ENCODE measurements at places on chromosomes 6 and 20. TPM values are rescaled to one million over a fixed set of nuclear protein-coding genes. Genes with fewer than 3 reads are reported as not detected.

EDN1 gene
- total RNA-seq = 9.0 TPM

FAM209B gene
- not detected for total RNA-seq

DNA sequence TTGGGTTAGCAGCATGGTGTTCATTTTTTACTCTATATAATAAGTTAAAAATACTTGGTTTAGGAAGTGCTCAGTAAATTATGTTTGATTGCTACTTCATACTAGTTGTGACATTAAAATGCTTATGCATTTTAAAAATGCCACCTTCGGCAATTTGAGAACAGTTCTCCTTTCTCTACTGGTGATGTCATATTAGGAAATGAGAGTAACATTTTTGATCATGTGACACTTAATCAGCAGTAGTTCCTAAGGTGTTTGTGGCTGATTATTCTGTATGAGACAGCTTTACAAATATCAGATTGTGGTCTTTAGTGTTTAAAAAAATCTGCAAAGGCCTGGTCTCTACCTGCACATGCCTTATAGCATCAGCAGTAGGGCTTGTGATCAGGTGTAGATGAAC is 4.4 kb downstream of the GZF1 start:
- DNase-seq = no peak

DNA sequence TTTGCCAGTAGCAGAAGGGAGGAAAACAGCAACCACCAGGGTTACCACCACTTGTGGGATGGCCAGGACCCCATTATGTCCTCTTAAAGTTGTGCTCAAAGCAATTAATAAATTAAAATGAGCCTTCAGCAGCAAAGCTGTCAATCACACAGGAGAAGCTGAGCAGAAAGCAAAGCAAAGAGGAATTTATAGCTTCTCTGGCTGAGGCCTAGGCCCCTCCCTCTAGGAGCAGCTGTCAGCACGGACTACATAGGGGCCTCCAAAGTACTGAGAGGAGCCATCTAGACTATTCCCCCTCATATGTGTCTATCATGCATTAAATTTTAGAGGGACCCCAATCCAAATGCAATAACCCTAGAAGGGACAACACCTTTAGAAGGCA is 6.4 kb downstream of the CCND3 start:
- no peak for DNase-seq

DNA sequence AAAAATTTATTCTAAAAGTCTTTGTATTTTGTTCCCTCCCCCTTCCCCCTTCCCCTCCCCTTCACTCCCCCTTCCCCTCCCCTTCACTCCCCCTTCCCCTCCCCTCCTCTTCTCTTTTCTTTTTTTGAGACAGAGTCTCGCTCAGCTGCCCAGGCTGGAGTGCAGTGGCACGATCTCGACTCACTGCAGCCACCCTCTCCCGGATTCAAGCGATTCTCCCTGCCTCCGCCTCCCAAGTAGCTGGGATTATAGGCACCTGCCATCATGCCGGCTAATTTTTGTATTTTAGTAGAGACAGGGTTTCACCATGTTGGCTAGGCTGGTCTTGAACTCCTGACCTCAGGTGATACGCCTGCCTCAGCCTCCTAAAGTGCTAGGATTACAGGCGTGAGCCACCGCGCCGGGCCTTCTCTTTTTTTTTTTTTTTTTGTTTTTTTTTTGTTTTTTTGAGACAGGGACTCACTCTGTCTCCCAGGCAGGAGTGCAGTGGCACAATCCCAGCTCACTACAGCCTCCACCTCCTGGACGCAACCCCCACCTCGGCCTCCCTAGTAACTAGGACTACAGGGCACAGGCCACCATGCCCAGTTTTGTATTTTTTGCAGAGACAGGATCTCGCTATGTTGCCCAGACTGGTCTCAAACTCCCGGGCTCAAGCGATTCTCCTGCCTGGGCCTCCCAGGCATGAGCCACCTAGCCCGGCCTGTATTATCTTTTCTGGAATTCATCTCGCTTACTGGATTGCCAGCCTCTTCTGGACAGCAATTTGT is 1.1 kb upstream of the AFG1L start:
- DNase-seq = no peak

GRCh38 chr6:20134613-20135012 is 77.7 kb downstream of the MBOAT1 start:
- DNase-seq = no peak

DNA sequence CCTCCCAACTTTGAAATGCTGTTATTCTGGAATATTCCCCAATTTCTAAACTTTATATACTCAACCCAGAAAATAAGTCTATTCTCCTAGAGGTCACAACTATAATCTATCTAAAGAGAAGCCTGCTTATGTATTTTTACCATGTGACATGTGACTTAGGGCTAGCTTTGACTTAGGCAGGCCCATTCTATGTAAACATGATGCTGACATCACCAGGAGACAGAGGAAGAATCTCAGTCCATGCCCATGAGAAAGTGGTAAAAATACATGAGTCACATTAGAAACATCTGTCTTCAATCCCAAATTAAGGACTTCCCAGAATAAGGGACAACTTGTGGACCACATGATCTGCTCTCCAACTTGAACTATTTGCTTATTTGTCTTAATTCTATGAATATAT is 113.6 kb upstream of the ID4 start:
- DNase-seq = no peak
